ENCODE measurements at places on chromosomes 12 and 14.

DNA sequence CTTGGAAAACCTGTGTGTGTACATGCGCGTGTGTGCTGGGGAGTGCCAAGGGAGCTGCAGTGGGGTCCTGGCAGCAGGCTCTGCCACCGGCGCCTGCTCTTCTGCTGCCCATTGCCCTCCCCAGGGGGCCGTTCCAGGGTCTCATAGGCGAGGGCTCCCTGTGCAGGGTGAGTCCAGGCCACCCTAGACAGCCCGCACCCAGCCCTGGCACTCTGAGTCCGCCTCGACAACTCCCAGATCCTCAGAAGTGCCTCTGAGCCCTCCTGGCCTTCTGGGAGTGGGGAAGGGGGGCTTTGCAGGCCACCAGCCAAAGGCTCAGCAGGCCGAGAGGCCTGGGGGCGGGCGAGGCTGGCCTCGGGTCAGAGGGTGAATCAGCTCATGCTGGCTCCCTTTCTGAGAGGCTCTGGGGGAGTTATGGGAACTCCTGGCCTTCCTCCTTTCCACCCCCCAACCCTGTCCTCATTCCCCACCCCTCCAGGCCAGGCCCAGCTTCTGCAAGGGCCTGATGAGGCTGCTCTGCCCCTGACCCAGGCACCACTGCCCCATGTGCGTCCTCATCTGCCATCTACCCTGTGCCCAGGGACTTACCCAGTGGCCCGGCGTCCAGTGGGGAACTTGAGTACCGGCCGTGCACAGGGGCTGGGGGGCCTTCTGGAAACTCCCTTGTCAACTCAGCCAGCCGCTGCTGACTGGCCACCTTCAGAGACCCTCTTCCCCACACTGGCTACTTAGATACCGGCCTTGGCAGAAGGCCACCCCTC is 2.1 kb upstream of the TEDC1 start:
- DNase-seq: no peak

GRCh38 chr14:96793547-96793946 is 3.6 kb upstream of the VRK1 start:
- DNase-seq: no peak

GRCh38 chr12:113500782-113501311 is 29.2 kb upstream of the LHX5 start:
- DNase-seq: no peak

GRCh38 chr12:23815810-23816209 is 133.7 kb downstream of the SOX5 start:
- DNase-seq: no peak

DNA sequence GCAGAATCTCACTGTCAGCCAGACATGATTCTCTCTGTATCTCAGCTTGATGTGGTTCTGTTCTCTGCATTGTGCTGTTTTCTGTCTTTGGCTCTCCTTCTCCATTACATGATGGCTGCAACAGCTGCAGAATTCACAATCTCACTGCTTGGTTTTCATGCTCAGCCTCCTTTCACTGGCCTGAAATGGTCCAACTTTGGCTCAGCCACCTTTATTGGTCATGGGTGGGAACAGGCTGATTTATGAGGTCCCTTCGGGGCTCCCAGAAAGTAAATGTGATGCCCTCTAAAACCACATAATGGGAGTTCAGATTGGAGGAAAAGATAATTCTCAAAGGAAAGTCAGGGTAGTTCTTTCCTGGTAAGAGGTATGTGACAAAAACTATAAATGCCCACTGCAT is 597.0 kb downstream of the ETNK1 start:
- DNase-seq: no peak

GRCh38 chr12:94705676-94706075 is 55.3 kb upstream of the TMCC3 start:
- no peak for DNase-seq

DNA sequence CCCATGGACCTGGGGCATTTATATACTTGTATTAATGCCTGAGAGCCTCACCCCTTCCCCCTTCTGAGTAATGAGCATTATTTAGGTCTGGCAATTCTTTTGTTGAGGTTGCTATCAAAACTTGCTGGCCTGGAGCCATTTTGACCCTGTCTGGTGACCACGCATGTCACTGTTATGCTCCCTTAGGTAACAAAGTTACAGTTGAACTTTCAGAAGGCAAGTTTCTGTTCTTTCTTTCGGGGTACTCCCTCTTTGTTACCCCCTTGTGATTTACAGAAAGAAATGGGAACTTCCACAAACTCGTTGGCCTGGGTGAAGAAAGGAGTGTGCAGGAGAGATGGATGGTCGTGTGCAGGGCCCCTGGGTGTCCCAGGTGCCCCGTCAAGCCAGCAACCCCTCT is 305.4 kb downstream of the DPF3 start:
- DNase-seq: no peak

DNA sequence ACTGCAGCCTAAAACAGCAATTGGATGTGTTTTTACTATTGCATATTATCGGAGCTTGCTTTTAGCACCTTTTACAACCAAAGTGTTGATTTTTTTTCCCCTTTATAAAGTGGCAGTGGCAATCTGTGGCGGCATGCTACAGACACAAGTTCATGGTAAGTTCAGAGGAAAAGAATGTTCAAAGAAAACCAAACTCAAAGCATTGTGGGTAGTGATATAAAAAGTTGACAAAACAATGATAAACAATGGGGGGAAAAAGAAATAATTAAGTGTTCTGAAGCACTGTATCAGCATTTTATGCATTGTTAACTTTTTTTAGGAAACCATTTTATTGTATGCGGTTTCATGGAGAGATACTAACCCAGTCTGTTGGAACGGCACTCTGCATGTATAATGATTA is 492.0 kb upstream of the SOX5 start:
- no peak for DNase-seq

- no peak for DNase-seq
Measured at GRCh38 chr14:77714926-77715325, 7.0 kb downstream of the SLIRP start.

DNA sequence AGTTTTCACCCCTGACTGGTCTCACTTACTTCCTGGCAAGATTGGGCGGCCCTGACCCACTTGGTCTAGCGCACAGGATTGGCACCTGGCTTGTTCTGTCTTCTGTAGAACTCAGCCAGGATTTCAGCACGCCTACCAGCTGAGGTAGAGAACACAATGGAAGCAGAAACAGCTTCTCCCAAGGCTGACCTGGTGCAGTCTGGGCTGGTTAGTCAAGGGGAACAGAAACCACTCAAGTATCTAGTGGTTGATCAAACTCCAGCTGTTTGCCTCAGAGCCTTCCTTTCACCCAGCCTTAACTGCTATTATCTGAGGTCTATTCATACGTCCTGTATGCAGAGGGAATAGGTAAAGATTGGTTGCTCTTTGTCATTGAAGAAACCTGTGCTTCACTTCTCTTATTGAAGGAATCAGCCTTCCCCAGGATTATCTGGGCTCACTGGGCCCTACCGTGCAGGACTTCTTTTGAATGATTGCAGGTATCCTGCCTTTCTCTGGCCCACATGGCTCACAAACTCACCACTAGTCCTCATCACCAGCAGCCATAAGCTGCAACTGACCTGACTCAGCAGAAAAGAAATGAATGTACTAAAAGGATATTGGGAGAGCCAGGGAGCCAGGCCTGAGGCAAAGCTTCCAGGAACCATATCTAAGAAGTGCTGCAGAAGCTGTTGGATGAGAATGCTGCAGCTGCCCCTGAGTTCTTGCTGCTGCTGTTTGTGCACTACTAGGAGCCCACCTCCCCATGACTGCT is 2.5 kb upstream of the PLEKHD1 start:
- DNase-seq: peak; percentile 77

- peak; percentile 88 for DNase-seq
Measured at GRCh38 chr12:85825746-85826145, 10.5 kb downstream of the RASSF9 start.

DNA sequence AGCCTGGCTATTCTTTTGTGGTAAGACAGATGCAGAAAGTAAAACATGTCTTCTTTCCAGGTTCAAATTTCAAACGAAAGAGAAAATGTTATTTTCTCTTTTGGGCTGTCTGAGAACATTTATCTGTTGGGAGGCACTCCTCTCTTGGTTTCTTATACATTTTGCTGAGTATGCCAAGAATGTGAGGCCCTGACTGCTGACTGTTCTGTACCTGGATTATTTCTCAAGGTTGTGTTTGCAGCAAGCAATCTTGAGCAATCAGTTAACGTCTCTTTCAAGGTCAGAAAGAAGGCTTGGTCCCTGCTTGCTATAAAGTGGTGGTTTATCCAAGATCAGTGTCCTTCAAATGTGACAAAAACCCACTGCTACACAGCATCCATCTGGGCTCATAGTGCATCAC is 9.8 kb downstream of the SSTR1 start:
- DNase-seq: no peak

- DNase-seq: no peak
Measured at GRCh38 chr14:34824826-34825225, 50.3 kb downstream of the BAZ1A start.

- DNase-seq: no peak
Measured at GRCh38 chr14:64118892-64119291, 175.3 kb downstream of the ESR2 start.

DNA sequence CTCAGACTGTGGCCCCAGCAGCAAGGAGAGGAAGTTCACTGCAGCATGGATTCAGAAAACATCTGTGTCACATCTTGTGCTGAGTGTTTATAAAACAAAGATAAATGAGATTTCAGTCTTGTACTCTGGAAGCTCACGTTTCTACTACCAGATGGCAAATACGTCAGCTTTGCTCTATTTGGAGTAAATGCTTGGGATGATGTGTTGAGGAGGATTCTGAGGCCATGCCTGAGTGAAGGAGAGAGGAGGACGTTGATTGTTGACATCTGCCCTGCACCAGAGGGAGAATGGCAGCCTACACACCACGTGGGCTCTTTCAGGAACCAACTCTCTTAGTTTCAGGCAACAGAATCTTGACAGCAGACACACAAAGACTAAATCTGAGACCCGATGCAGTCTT is 188.9 kb downstream of the TMEM132C start:
- no peak for DNase-seq

DNA sequence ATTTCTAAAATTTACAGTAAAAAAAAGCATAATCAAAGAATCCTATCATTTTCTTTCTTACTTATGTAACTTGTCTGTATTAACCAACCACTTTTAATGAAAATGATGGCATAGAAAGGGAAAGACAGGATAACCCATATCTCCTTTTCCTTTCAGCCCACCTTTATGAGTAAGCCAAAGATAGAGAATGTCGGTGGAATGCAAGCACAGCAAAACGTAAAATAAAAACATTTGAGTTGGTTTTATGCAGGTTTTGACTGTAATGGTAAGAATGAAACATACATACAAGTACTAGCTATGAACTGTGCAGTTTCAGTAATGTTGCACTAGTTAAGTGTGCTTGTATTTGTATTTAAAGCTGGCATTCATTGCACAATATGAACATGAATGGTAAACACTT is 360.3 kb downstream of the FOXG1 start:
- no peak for DNase-seq

GRCh38 chr14:89700801-89701200 is 253.7 kb downstream of the EFCAB11 start:
- DNase-seq: no peak

GRCh38 chr14:93010522-93011140 is 87.7 kb downstream of the CHGA start:
- DNase-seq: no peak

GRCh38 chr14:90336985-90337384 is 5.2 kb upstream of the NRDE2 start:
- DNase-seq: no peak

DNA sequence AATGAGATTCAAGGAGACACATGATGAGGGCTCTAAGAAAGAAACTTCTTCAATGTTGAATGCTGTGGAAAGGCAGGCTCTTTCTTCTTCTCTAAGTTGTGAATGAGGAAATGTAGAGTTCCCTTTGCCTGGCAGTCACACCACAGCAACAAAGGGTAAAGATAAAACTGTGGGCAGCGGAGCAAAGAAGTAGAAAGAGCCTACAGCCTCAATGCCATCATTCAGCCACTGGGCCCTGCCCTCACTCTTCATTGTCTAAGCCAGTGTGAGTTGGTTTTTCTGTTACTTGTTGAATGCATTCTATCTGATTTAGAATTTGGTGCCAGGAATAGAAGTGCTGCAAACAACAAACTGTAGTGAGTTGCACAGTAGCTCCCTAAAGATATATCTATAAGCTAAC is 12.2 kb downstream of the SDR9C7 start:
- DNase-seq: no peak

- no peak for DNase-seq
Measured at GRCh38 chr12:125132698-125133400, 67.6 kb downstream of the AACS start.

DNA sequence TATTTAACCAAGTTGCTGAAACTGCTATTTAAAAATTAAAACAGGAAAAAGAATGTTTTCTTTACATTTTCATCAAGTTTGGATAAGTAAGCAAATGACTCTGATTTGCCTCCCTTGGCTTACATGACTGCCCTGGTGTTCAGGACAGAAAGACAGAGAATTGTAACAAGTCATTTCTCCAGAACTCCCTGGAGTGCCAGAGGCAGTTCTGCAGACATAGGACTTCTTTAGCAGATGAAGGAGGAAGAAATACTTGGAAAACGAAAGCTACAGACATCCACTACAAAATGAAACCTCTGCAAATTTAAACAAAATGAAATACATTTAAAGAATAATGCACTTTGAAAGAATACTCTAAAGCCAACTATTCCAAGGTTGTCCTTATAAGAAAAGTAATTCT is 253.9 kb downstream of the LRFN5 start:
- DNase-seq: no peak

DNA sequence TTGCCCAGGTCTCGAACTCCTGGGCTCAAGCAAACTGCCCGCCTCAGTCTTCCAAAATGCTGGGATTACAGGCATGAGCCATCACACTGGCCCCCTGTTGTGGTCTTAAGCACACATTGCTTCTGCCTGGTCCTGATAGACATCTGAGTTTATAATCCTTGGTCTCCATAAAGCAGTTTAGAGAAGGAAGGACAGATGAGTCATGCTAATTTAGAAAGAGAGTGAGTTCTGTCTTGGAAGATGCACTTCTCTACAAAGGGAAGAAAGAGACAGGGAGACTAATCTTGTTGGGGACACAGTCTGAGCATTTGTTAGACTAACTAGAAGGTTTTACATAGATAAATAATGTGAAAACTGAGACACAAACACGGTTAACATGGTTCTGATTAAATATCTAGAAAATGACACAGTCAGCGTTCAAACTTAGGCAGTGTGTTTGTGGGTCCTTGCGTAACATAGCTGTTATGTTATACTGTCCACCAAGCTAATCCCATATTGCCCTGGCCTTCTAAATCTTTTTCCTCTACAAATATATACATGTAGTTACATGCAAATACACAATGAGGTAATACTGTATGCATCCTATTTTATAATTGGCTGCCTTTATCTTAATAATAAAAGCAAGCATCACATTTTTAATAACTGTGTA is 31.0 kb downstream of the SAMD4A start:
- no peak for DNase-seq
